ENCODE measurements at places on chromosomes 12 and 14. TPM values are rescaled to one million over a fixed set of nuclear protein-coding genes. Genes with fewer than 3 reads are reported as not detected.

GRCh38 chr12:79848339-79848738 lies 86.6 kb downstream of the PPP1R12A start:
- DNase-seq, result no peak

DNA sequence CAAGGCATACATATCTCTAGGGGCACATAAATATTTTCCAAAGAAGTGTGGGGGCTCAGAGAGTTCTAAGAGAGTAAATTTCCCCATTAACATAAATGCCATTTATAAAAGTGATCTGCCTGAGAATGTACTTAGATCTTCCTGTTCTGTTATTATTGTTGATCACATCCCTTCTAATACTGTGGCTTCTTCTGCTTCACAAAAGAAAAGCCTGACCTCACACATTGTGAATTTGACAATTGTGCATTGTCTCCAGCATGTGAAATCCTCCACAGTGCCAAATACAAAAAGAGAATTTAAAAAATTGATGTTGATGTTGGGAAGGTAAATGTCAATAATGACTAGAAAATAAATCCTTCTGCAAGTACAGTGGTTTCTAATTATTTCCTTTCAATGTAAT lies 330.5 kb upstream of the LRIG3 start:
- DNase-seq, result no peak

GRCh38 chr14:100588671-100589070 lies 1.5 kb upstream of the BEGAIN start:
- DNase-seq, result no peak

- no peak for DNase-seq
Measured at GRCh38 chr14:23177181-23177580, 6.3 kb downstream of the SLC7A8 start.

DNA sequence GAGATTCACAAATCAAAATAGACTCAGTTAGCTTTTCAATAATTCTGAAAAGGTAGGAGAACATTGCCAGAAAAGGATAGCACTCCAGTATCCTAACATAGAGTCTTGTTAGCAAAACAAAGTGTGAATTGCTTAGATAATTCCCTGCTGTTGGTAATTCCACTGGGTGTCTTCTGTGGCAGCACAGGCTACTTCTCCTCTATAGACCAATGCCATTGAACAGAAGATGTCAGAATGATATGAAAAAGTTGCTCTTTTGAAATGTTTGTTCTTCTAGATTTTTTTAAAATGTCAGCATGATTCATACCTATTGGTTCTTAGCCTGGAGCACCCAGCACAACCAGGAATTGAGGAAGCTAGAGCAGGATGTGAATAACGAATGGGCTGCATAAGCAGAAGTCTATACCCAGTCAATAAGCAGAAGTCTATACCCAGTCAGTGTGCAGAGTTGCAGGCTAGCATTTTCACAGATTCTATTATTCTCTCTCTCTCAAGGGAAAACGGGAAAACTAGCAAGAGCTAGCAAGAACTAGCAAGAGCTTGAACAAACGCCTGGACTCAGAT lies 112.8 kb downstream of the SYT1 start:
- no peak for DNase-seq

DNA sequence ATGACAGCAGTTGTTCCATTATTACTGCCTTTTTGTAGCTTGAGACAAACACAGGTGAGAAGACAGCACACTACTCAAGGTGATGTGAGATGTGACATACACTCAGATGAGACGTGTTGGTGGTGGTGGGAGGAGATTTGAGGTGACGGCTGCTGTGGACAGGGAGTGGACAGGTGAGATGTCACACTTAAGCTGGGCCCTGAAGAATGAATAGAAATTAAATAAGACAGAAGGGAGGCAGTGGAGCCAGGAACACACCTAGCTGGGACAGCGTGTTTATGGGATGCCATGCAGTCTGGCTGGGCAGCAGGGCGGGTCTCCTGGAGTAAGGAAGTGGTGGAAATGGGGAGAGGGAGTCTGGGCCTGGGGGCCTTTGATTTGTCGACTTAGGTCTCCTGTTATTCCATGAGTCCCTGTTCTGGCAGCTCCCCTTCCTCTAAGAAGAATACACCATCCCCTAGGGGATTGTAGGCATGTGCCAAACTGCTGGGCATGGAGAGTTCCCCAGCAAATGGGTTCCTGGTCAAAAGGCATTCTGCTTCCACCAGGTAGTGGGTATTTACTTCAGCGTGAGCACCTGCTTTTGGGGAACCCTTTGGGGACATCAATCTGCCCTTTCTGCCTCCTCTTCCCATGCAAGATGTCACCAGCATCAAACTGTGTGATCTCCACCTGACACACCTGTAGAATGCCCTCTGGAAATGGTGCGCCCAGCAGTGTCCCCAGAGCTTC lies 71.2 kb upstream of the ESRRB start:
- DNase-seq, result no peak

DNA sequence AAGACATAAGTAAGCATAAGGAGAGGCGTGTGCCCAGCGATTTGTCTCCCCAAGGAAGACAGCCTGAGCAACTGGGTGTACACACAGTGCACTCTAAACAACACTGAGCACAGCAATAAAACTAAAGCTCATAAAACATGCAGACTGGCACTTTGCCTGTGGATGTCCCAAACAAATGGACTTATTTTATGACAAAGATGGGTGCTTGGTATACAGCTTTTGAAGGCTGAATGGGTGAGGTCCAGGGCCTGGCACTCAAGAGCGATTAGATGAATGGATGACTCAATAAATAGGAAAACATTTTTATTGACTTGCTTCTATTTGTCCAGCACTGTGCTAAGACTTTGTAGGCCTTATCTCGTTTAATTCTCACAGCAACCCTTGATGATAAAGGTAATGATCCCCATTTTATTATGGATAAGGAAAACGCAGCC lies 28.5 kb downstream of the LGMN start:
- peak; percentile 23 for DNase-seq

DNA sequence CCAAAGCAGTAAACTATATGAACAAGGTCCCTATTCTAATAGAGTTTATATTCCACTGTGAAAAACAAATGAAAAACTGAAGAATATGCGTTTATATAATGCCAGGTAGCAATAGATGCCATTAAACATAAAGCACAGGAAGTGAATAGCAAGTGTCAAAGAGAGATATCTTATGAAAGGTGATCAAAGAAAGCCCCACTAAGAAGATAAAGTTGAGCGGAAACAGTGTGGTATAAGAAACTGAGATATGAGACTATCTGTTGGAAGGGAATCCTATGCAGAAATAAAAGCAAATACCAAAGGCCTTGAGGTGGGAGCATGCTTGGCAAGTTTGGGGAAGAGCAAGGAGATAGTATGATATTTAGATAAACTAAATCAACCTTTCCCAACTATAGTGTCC lies 123.1 kb upstream of the FAR2 start:
- no peak for DNase-seq

GRCh38 chr12:6818222-6818621 lies 3.4 kb upstream of the GPR162 start:
- DNase-seq, result no peak

GRCh38 chr12:79559591-79559990 lies 131.2 kb downstream of the PAWR start:
- DNase-seq, result no peak

- no peak for DNase-seq
Measured at GRCh38 chr14:74400031-74400685, 25.9 kb downstream of the SYNDIG1L start.

- no peak for DNase-seq
Measured at GRCh38 chr14:77424862-77425261, 1.5 kb upstream of the NOXRED1 start.

DNA sequence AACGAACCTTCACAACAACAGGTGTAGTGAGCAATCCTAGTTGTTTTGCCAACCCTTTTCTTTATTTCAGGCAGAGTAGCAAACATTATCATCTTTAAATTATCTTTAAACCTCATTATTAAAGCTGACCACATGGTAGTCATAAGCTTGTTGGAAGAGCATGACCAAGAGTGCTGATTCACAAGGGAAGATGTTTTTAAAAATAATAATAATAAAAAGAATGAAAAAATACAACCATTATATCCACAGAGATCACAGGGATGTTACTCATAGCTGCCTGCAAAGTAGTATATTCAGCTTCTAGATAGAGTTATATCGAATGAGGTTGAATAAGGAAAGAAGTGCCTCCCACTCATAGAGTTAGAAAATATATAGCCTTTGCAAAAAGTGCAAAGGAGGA lies 101.0 kb upstream of the FLRT2 start:
- DNase-seq, result no peak

GRCh38 chr12:107271523-107271922 lies 178.2 kb upstream of the CRY1 start:
- no peak for DNase-seq

DNA sequence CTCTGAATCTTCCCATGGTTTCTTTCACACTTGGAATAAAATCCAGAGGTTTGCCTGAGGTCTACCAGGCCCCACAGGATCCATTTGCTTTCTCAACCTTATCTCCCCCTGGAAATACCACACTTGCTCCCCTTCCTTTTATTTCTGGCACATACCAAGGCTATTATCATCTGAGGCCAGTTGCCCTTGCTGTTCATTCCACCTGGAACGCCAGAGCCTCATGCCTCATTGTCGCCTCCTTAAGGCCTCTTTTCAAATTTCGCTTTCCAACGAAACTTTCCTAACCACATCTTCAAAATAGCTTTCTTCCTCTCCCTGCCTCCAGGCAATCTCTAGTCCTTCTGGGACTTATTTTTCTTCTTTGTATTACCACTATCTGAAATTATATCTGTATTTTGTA lies 11.2 kb upstream of the LRIG3 start:
- DNase-seq, result no peak

DNA sequence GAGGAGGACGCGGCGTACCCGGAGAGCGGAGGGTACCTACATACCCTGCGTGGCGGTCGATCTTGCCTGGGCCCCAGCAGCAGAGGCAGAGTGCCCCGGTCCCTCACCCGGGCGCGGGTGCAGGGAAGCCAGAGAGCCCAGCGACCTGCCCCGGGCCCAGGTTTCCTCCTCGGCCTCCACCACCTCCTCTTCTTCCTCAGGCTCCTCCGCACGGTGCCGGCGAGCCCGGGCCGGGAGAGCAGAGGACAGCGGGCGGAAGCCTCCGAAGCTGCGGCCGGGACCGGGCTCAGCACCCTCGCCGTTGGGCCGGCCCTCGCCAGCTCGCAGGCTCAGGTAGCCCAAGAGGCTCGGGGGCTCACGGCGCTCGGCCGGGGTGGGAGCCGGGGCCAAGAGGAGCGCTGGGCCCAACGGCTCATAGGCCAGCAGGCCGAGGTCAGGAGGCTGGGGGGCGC lies 6.6 kb downstream of the ZNF219 start:
- DNase-seq, result no peak

GRCh38 chr12:15830538-15830937 lies 41.4 kb upstream of the EPS8 start:
- no peak for DNase-seq

DNA sequence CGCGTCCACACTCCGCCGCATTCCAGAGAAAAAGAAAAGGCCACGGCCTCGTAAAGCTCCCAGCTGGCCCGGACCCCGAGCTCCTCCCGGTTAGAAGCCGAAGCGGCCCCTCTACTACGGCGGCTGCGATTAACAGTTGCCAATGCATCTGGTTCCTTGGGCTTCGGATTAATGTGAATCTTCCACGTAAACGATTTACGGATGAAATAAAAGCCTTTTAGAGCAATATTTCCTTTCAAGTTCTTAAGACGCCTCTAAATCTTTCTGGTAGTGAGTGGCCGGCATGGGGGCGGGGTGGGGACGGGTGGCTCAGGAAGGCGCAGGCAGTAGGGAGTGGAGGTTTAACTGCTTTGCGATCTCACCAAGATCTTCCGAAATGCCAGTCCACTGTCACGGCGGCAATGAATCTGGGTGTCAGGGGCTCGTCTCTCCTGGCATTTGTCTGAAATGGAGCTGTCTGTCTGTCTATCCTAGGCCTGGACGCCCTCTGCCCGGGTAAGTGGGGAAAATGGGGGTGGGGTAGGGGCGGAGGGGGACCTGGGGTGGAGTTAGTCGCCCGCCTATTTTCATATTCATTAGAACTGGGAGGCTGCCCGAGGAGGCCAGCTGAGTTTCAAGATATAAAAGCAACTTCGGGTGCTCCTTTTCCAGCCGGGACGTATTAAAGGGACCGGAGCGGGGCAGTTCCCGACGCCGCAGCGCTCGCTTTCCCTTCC lies 413 bp upstream of the ALX1 start:
- DNase-seq, result no peak

GRCh38 chr14:52286661-52287649 lies 19.5 kb downstream of the PTGDR start:
- no peak for DNase-seq

DNA sequence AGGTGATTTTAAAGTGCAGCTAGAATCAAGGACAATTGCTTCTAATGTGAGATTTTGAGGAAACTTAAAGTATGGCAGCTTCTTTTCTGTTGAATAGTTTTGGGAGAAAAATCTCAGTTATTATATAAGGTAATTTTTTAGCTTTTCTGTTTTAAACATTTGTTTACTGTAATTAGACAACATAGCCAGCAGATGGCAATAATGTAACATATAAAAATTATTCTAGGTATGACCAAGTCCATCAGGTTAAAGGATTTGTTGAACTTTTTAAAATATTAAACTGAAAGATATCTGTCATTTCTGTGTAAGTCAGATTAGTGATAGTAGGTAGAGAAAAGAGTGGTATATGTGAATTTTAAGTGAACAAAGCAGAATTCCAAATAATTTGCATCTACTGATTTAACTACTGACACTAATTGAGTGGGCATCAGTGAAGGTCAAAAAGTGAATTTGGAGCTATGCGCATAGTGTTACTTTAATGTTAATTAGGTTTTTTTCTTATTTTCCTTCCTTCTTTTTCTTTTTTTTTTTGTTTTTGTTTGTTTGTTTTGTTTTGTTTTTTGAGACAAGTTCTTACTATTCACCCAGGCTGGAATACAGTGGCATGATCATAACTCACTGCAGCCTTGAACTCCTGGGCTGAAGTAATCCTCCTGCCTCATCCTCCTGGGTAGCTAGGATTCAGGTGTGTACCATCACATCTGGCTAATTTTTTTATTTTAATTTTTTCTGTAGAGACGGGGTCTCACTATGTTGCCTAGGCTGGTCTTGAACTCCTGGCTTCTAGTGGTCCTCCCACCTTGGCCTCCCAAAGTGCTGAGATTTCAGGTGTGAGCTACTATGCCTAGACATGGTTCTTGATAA lies 18.6 kb downstream of the PRORP start:
- no peak for DNase-seq

Gene EIF2S3B
- 2.6 TPM for total RNA-seq

Gene C3AR1
- total RNA-seq, result 20.5 TPM

Gene CD163
- 92.6 TPM for total RNA-seq

Gene PDE3A
- 8.5 TPM for total RNA-seq

Gene HVCN1
- total RNA-seq, result 7.1 TPM

Gene CLEC2A
- total RNA-seq, result not detected

Gene RHOJ
- 10.4 TPM for total RNA-seq

Gene C12orf76
- total RNA-seq, result 21.2 TPM

Gene SLC16A7
- total RNA-seq, result 86.5 TPM

Gene TDRD9
- 8.7 TPM for total RNA-seq

Gene RBP5
- 7.1 TPM for total RNA-seq

Gene KRT85
- total RNA-seq, result not detected

Gene RGS6
- 1.1 TPM for total RNA-seq

Gene OXA1L
- total RNA-seq, result 114 TPM

Gene ANP32D
- not detected for total RNA-seq

Gene AQP2
- total RNA-seq, result not detected

Gene SPPL3
- 50.7 TPM for total RNA-seq
